ENCODE measurements at places on chromosomes 13 and 19.

GRCh38 chr13:40336228-40337221 is 329.9 kb downstream of the FOXO1 start:
- DNase-seq = no peak

- DNase-seq = no peak
These were observed 2.7 kb downstream of the DACH1 start for GRCh38 chr13:71864094-71864985.

GRCh38 chr19:16044746-16045145 is 31.5 kb upstream of the TPM4 start:
- DNase-seq = no peak

DNA sequence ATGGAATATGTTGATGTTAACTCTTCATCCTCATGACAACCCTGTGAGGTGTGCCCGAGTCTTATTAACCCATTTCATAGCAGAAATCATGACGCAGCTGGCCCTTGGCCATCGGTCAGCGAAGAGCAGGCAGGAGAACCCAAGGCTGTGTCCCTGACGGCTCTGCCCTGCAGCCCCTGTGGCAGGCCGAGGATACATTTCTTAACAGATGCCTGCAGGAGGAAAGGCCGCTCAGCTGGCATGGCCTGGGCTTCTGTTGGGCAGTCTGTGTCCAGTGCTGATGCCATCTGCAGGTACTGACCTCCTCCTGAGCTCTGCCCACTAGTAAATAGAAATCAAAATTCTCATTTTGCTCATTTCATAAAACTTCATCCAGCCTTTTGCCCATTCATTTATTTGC is 35.4 kb upstream of the MCF2L start:
- no peak for DNase-seq

DNA sequence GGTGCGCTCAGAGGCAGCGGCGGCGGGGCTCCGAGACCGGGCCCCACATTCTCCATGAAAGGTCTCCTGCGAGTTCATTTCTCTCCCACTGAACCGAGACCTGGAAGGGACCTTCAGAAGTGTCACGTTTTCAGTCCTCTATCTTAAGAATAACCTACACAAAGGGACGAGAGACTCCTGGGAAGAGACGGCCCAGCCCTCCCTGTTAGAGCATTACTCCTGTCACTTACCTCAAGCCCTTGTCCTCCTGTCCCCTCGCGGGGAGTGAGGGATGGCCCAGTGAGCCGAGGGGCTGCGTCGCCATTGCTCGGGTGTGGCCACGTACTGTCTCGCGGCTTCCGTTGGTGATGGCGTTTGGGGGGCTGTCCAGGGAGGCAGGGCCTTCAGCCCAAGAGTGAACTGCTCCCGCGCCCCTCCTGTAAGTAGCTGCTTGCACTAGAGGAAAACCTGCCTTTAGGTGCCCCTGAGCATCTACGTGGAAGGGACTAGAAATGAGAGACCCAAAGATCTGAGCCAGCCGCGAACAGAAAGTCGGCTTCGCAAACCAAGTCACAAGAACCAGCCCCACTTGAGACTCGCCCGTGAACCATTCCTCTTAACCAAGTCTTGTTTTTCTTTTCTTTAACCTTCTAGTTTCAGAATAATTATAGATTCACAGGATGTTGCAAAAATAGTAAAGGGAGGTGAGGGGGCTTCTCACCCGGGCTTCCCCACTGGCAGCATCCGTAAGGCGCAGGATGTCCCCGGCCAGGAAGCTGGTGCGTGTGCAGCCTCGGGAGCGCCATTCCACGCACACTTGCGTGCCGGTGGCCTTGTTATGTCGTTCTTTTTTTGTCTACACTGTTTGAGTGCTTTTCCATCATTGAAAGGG is 21.1 kb upstream of the NDUFS7 start:
- DNase-seq = no peak

DNA sequence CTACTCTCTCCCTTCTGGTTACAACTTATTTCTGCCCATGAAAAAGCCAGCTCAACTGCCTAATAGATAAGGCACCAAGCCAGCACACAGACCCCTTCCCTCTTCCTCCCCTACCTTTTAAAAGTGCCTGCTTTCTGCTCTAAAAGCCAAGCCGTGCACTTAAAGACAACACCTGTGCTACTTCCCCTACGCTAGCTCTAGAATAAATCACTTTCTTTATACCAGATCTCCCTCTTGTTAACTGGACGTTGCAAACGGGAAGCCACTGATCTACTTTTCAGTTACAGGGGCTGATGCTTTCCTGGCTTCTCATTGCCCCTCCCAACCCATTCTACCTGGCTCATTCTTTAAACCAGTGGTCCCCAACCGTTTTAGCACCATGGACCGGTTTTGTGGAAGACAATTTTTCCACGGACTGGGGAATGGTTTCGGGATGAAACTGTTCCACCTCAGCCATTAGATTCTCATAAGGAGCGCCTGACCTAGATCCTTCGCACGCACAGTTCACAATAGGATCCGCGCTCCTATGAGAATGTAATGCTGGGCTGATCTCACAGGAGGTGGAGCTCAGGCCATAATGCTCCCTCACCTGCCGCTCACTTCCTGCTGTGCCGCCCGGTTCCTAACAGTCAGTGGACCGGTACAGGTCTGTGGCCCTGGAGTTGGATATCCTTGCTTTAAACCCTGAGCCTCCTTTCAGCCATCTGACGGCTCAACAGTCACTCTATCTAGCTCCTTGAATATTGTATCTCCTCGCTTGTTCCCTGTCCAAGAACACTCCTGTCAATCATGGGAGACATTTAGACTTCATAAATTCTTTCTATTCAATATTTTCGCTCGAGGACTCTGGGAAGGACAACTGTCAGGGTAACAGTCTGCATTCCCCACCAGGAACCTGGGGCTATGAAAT is 841 bp upstream of the ZNF223 start:
- no peak for DNase-seq

DNA sequence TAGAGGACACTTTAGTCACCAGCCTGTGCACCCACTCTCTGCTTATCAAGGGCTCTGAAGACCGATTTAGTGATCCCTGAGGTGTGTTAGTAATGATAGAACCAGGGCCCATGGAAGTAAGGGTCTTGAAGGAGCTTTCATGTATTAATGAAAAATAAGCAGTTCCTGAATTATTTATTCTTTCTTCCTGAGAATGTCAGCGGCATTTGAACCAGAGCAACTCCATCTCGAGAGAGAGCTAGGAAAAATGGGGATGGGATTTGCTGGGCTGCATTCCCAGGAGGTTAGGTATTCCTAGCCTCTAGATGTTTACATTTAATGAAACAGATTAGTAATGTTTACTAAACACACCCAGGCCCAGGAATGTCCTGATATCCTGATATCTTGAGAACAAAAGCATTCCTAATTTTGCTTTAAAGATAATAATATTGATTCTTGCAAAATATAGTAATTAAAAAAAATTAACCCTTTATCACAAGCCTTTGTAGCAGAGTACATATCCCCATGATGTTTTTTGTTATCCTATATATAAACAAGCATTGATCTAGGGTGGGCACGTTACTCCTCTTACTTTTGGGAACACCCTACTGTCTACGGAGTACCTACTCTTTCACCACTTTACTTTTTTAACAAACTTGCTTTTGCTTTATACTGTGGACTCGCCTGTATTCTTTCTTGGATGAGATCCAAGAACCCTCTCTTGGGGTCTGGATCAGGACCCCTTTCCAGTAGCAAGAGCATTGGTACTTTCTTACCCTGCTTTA is 63.1 kb downstream of the COG3 start:
- DNase-seq = no peak

DNA sequence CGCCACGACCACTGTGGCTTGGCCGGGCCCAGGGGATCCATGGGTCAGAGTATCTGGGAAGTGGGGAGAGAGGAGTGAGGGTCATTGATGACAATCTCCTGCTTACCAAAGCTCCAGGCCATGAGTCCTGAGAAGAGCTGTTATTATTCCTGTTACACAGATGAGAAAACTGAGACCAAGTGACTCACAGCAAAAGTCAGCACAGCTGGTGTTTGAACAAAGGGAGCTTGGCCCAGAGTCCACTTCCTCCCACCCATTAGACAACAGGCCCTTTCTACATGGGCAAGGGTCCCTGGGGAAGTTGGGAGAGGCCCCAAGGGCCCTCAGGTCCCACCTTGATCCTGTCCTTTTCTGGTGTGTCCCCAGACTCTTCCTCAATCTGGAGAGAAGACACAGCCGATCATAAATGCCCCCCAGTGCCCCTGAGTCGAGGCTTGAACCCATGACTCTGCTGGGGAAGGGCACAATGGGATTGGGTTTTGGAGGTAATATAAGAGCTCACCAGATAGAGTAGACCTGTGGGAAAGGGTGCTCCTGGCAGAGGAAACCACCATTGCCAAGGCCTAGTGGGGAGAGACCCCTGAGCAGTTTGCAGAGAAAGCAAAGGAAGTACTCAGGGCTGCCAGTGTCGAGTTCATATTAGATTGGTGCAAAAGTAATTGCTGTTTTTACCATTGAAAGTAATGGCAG is 6.8 kb downstream of the FUT6 start:
- DNase-seq = no peak

GRCh38 chr13:111339366-111340143 is 19.1 kb downstream of the TEX29 start:
- DNase-seq = no peak

DNA sequence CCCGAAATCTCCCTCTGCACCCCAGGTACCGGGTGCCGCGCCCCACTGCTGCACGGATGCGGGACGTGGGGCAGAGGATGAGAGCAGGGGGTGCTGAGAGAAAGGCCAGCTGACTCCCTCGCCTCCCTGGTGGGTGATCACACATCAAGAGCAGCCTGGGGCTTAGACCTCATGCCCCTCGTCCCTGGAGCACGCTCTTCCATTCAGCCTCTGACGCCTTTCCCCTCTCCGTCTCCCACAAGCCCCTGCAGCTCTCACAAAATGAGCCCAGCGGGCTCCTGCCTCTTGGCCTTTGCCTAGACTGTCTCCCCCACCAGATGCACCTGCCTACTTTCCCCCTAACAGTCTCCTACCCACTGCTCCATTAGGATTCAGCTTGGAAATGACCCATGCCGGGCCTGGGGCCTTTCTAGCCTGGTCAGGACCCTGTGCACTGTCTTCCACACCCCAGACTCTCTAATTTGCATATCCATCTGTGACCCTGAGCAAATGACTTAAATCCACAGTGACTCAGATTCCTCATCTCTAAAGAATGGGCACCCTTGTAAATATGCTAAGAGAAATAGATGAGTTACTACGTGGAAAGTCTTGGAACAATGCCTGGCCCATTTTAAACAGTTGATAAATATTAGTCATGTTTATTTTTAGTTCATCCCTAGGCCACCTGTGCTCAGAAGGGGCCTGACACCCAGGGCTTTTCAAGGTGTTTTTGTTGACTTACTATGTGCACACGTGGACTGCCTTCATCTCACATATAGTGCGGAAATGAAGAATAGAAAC is 582 bp upstream of the PTPRH start:
- no peak for DNase-seq

- DNase-seq = no peak
These were observed 572.5 kb upstream of the SLC10A2 start for GRCh38 chr13:103638706-103639105.

- DNase-seq = no peak
These were observed 356.1 kb upstream of the SLITRK1 start for GRCh38 chr13:84238381-84238780.

DNA sequence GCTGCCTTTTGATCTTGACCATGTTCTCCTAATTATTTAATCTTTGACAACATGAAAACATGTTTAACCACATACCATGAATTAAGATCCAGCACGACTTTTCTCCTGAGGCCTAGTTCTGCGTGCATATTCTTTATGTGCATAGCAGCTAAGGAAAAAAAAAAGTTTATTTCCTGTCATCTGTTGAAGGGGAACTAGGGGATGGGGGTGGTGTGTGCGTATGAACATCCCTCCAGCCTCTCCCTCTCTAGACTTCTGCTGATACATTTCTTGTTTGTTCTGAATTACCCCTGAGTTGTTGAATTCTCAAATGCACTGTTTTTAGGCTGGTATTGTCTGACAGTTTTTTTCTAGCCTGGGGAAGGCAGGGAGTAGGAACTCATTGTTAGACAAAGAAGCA is 543.3 kb downstream of the FGF9 start:
- DNase-seq = no peak

DNA sequence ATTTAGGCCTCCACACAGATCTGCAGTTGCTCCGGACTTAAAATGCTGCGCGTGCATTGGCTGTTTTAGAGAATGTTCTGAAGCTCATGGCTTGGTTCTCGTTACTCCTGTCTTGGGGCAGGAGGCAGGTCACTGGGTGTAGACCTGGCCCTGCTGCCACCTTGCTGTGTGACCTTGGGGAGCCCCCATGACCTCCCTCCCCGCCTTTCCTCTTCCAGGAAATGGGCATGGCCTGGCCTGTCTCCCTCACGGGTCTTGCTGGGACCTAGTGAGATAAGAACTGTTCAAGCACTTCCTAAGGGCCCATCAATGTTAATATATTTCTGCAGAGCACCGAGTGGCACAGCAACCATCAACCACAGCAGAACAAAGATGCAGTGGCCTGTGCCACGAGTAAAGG is 49.4 kb downstream of the KLF2 start:
- no peak for DNase-seq

GRCh38 chr19:18587962-18588610 is 512 bp upstream of the REX1BD start:
- DNase-seq = no peak

- no peak for DNase-seq
These were observed 26.6 kb downstream of the CBY2 start for GRCh38 chr13:45728759-45729158.

- DNase-seq = no peak
These were observed 2.2 kb upstream of the KLF5 start for GRCh38 chr13:73056565-73056962.

- no peak for DNase-seq
These were observed 193.3 kb downstream of the PCDH9 start for GRCh38 chr13:67036699-67037457.

GRCh38 chr13:78103936-78104335 is 185.3 kb upstream of the EDNRB start:
- DNase-seq = no peak

GRCh38 chr13:97912139-97912535 is 41.3 kb upstream of the IPO5 start:
- DNase-seq = no peak

- DNase-seq = no peak
These were observed 20.9 kb downstream of the SIN3B start for GRCh38 chr19:16850133-16850532.

- no peak for DNase-seq
These were observed 160.1 kb downstream of the SPRY2 start for GRCh38 chr13:80180740-80181355.

DNA sequence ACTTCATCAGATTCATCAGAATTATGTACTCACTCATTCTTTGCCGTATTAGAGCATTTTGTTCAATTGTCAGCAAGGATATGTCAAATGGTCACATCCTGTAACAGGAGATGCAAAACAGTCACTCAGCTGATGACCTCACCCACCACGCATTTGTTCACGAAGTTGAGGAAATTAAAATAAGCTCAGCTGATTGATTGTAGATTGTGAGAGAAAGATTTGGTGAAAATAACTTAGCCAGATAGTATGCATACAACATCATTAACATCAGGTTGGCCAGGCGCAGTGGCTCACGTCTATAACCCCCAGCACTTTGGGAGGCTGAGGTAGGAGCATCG is 22.6 kb upstream of the CDC16 start:
- no peak for DNase-seq

- no peak for DNase-seq
These were observed 804.4 kb downstream of the PCDH9 start for GRCh38 chr13:66425741-66426140.

GRCh38 chr13:110492679-110493593 is 68.6 kb downstream of the RAB20 start:
- DNase-seq = no peak

GRCh38 chr13:84659359-84659661 is 777.0 kb upstream of the SLITRK1 start:
- no peak for DNase-seq
